ENCODE measurements at places on chromosomes 6 and 20.

DNA sequence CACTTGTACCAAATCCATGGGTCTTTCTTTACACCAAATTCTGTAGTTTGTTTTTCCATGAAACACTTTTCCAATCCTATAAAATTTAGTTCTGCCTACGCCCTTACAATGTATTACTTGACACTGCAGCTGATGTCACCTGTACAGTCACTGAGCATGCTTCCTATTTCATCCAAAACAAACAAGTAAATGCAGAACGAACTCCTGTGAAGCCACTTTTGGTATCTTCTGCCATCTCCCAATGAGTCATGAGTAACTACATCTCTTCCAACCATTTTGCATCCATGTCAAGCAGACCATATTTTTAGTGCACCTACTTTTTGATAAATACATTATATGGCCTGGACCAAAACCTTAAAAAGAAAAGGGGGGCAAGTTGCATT, 42.4 kb downstream of the HDDC2 start:
- DNase-seq: no peak

- no peak for DNase-seq
These were observed 49.9 kb upstream of the FAM184A start for GRCh38 chr6:119128252-119128912.

GRCh38 chr6:4059115-4059777, 19.7 kb downstream of the FAM217A start:
- peak; percentile 15 for DNase-seq

- peak; percentile 31 for DNase-seq
These were observed 83.5 kb downstream of the TRERF1 start for GRCh38 chr6:42368181-42368580.

GRCh38 chr20:7399114-7399513, 541.1 kb downstream of the HAO1 start:
- no peak for DNase-seq

GRCh38 chr20:15476186-15476585, 1097.1 kb downstream of the KIF16B start:
- DNase-seq: no peak

GRCh38 chr20:47031004-47031403, 136.4 kb downstream of the EYA2 start:
- DNase-seq: no peak

GRCh38 chr6:114998492-114998891, 655.7 kb upstream of the HS3ST5 start:
- no peak for DNase-seq

DNA sequence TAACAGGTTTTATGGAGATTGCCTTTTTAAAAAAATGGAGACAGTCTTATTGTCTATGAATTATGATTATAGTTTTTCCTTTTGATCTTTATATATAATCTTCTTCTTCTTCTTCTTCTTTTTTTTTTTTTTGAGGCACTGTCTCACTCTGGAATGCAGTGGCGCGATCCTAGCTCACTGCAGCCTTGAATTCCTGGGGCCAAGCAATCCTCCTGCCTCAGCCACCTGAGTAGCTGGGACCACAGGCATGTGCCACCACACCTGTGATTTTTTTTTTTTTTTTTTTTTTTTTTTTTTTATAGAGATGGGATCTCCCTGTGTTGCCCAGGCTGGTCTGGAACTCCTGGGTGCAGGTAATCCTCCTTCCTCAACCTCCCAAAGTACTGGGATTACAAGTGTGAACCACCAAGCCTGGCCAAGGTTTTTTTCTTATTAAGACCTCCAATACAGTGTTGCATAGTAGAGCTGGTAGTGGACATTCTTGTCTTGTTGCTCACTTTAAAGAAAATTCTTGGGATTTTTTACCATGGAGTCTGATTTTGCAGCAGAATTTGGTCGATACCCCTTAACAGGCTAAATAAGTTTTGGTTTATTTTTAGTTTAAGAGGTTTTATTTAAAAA, 46.5 kb downstream of the STK4 start:
- no peak for DNase-seq

All from stimulated activated CD4-positive, alpha-beta T cell treated with anti-CD3 and anti-CD28 coated beads, TNF-alpha, amount 100 ng/mL, for 48 hours (primary cell).